ENCODE measurements at places on chromosomes 11 and 22.

DNA sequence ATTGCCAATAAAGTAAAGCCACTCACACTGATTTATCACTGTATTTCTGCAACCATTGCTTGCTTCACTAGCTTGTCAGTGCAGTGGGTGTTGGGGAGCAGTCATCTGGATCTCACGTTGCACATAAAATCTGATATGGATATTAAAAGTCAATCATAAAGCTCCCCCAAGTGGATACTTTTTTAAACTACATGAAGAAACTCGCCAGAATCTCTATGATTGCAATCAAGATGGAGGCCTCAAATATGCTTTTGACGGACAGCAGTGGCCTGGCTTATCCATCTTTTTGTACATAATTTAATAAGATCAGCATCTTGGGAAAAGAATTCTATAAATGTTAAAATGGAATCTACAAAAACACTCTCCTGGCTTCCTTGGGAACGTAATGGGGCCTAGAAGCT is 137.7 kb downstream of the WT1 start:
- no peak for DNase-seq

- DNase-seq, result no peak
Measured at GRCh38 chr11:26928582-26928981, 65.3 kb upstream of the FIBIN start.

- DNase-seq, result no peak
Measured at GRCh38 chr11:17801166-17801565, 66.6 kb downstream of the KCNC1 start.

DNA sequence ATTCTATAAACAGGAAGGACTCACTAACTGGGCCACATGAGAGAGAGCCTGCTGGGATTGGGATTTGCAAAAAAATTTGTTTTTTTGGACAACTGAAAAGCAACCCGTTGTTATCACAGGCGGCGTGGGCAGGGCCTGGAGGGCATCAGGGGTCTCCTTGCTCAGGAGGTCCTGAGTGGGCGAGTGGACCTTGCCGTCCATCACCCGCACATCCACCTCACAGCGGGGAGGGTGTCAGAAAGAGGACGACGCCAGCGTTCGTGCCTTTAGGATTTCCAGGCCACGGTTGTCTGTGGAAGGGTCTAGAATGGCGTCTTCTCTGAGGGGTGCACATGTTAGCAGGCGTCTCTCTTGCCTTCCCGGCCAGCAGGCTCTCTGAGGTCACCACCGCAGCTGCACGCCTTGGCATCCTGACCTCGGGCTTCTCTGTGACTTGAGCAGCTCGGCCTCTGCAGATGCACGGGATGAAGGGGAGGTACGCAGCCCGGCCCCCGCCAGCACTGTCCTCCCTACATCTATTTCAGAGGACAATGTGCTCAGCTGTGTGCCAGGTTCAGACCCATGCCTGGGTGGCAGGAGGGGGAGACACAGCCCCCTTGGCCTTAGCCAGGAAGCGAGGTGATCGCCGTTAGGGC is 749.5 kb downstream of the BRD1 start:
- DNase-seq, result no peak

DNA sequence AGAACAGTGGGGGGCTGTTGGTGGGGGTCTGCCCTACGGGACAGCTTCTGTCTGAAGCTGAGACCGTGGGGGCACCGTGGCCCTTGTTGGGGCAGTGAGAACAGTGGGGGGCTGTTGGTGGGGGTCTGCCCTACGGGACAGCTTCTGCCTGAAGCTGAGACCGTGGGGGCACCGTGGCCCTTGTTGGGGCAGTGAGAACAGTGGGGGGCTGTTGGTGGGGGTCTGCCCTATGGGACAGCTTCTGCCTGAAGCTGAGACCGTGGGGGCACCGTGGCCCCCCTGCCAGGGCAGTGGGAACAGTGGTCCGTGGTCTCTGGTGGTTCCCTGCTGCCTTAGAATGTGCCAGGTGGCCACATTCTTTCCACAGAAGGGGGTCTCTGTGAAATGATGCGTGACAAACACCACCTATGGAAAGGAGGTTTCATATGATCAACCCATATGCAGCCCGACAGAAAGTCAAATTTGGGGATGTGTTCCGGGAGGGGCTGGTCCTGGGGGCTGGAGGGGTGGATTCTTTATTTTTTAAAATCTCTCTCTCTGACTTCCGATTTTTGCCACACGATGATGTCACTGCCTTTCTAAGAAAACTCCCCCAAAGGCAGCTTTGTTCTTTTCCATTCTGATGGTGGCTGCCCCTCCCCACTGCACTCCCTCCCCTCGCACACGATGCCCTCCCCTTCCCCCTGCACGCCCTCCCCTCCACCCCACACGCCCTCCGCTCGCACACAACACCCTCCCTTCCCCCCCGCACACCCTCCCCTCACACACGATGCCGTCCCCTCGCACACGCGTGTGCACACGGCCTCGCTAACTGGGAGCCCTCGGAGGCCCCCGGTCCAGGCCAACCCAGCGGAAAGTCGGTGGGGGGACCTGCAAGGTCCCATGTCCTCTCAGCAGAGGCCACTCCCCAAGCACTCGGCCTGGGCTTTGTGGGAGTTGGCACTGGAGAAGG is 1186.5 kb downstream of the BRD1 start:
- DNase-seq, result no peak

DNA sequence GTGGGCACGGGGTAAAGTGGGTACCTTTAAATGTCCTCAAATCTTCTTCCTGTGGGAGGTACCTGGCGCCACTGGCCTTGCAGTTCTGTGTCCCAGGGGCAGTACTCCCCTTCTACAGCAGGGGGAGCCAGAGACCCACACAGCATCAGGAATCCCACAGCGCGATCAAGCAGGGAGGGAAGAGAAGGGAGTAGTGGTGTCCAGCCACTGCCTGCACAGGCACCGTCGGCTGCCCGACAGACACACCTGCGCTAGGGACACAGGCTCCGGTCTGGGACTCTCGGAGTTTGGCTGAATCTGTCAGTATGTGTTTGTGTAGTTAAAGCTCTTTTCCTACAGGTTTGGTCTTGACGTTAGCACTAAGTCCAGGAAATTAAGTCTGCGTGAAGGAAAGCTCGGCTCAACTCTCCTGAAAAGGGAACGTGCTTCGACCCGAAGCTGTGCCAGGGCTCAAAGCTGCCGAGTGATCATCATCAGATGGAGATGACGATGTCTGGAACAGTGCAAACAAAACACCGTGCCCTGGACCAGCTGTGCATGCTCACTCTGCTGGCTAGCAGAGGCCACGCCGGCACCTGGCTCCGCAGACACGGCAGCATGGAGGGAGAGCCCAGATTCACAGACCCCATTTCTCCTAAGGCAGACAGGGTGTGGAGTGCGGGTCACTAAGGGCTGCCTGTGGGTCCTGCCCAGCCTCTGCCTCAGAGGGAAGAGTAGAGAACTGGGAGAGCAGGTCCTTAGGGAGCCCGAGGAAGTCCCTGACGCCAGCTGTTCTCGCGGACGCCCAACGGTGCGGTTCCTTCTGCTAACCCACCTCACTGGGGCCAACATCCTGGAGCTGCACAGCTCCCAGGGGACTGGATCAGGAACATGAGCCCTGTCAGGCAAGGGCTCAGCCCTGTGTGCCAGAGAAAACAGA is 56.0 kb upstream of the BID start:
- peak; percentile 93 for DNase-seq

DNA sequence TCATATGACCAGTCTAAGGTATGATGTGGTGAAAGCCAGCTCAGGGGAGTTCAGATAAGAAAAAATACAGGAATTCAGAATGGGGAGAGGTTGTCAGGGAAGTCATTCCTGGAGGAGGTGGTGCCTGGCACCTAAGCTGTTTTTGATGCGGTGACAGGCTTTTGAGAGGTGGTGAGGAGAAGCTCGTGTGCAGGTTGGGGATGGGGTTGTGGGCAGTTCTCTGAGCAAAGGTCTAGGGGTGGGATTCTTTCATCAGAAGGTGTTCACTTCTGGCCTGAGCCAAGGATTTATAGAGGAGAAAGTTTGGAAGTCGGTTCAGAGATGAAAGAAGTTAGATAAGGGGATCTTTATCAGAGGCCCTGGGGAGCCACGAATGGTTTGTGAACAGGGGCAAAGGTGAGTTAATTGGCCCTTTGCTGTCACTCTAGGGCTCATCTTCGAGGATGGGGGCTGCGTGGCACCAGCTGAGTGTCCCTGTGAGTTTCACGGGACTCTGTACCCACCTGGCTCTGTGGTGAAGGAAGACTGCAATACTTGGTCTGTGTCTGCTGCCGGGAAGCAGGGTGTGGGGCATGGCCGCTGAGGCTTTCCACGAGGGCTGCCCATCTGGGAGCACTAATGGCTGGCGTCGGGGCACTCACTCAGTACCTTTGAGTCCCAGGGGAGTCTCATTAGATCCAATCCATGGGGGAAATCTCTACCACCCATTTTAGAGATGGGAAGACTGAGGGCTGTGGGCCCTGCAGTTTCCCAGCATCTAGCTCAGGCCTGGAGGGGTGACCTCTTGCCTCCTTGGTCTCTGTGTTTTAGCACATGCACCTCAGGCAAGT is 13.4 kb downstream of the OTOG start:
- peak; percentile 57 for DNase-seq

- no peak for DNase-seq
Measured at GRCh38 chr22:24985826-24986214, 33.3 kb downstream of the KIAA1671 start.

DNA sequence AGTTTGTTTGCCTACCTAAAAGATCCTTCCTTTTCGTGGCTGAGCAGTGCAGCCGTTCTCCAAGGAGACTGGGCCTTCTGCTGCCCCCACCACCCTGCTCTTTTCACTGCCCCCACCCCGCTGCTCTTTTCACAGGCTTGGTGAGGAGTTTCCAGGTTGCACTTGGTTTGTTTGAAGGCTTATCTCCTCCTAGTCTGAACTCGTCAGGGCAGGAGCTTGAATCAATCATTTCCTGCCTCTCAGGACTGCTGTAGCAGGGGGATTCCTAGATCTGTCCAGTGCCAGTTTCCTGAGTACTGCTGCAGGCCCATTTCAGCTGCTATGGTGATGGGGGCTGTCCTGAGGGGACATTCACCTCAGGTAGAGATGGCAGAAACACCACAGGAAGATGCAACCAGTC is 10.0 kb downstream of the MED15 start:
- no peak for DNase-seq

GRCh38 chr22:39995393-39996252 is 869 bp downstream of the FAM83F start:
- no peak for DNase-seq

All from mesenteric fat pad (tissue), 1 donor.